ENCODE measurements at places on chromosomes 5 and 9.
A peak's percentile ranks its signal among the peaks of the same experiment; 100 is the strongest.

DNA sequence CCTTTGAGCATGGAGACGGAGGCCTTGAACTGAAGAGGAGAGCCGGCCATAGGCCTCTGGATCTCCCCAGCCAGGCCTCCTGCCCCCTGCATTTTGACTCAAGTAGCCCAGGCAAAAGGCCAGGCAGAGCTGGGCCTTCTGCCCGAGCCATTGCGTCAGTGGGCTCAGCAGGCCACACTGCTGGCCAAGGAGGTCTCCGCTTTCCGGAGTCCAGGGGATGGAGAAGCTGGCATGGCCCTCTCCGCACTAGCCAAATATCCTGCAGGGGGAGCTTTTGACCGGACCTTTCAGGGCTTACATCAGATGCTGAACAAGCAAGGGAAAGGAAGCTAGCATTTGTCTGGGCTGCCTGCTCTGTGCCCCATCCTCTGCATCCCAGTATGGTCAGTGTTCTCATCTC is 386.8 kb downstream of the TRIM36 start:
- no peak for DNase-seq

- no peak for DNase-seq
These were observed 75.6 kb downstream of the HMCN2 start for GRCh38 chr9:130341128-130341527.

DNA sequence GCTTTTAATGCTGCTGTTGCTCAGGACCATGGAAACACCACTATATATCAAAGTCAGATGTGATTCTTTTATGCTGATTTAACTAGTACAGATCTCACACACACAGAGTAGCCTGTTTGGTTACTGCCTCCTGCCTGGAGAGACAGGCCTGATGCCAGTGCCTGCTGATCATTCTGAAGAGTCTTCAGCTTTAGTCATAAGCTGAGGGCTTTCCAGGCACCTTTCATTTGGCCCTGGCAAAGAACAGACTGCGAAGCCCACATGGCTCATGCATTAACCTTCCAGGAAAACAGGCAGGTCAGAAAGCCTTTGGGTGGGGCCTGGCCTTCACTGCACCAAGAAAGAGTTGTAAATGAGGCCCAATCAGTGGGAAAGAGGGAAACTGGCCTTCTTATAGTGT is 144.7 kb downstream of the SAXO1 start:
- peak; percentile 7 for DNase-seq

GRCh38 chr9:112858625-112859147 is 32.0 kb downstream of the SLC46A2 start:
- no peak for DNase-seq

DNA sequence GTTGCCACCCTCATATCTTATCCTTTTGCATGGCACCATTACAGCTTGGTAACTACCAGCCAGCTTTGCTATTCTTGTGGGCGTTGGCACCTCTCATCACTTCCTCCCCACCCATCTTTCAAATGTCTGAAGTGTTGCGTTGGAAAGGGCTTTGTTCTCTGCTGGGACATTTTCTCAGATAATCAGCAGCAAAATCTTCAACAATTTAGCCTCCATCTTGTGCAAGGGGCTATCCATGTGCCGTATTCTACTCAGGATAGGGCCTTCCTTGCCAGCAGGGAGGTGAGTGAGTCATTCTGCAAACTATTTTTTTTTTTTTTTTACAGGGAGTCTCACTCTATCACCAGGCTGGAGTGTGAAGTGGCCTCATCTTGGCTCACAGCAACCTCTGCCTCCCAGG is 62.1 kb upstream of the NUDT12 start:
- no peak for DNase-seq

GRCh38 chr5:88674356-88675167 is 208.4 kb downstream of the MEF2C start:
- DNase-seq, result no peak

- DNase-seq, result no peak
These were observed 597 bp upstream of the IRX4 start for GRCh38 chr5:1883120-1883924.

- no peak for DNase-seq
These were observed 217.9 kb downstream of the EPB41L4A start for GRCh38 chr5:112201141-112201540.

- no peak for DNase-seq
These were observed 21.3 kb downstream of the SEMA6A start for GRCh38 chr5:116553366-116553765.

DNA sequence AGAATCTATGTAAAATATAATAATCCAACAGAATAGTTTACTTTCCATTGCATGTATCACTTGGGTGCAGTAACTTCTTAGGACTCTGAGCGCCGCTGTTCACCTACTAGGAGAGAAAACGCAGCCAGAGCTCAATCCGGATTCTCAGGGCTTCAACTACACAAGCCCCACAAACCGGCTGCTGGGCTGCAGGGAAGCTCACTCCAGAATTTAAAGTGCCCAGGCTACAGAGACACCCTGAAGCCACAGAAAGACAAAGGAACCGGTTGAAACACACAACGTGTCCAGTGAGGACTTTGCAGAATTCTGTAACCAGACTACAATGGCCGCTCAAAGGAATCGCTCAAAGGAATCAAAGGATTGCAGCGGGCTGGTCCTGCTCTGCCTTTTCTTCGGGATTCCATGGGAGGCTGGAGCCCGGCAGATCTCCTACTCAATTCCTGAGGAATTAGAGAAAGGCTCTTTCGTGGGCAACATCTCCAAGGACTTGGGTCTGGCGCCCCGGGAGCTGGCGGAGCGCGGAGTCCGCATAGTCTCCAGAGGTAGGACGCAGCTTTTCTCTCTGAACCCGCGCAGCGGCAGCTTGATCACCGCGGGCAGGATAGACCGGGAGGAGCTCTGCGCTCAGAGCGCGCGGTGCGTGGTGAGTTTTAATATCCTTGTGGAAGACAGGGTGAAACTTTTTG is at the start of gene PCDHGA10:
Gene PCDHGA10 (plus strand): TSS at position 134 of the 686 bp plus-strand sequence. CDS start 189 bp downstream, at position 323.
- peak; percentile 42 for DNase-seq

DNA sequence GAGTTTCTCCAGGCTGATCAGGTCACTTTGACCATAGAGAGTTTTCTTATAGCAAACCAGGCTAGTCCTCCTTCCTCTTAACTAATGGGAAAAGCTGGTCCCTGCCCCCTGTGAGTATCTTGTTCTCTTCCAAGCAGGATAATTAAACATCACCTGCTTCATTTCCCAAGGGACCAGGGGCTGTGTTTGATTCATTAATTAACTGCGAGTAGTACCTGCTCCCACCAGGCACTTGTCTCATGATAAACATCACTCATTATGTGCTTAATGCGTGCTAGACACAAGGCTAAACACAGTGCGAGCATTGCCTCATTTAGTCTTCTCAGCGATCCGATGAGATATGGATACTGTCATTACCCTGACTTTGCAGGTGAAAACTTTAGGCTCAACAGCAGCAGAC is 1.7 kb upstream of the FAM163B start:
- DNase-seq, result no peak

DNA sequence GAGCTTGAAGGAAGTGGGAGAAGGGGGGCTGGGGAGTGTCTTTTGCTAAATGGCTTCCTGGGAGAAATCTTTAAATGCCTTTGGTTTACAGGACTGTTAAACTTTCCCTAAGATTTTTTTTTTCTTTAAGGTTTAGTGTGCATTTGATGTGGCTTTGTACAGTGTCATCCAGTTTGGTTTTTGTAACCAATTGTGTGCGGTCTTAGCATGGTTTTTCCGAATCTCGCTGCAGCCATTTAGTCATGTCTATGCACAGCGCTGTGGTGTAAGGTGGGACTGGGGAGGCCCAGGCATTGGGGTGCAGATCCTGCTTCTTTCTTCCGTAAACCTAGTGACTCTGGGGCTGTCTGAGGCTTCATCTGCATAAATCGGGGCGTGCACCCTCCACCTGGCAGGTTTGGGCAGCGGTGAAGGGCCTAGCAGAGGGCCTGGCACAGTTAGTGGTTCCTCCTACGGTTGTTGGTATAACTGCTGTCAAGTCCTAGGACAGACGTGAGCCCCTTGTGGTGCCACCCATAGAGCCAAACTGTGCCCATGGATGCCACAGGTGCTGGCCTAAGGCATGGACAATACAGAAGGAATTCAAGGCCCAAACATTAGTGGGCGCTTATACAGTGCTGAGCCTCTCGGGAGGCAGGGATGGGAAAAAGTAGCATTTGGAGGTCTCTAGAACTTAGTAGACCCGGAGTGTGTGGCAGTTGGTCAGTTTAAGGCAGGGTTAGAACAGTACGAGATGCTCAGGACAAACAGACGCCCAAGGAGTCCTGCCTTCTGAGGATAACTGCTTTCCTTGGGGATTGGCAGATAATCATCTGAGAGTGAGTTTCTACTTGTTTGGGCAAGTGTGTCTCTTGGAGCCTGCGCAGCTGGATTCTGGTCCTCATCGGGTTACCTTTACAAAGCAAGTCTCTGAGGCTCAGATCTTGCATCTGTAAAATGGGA is 1.5 kb downstream of the PRRC2B start:
- DNase-seq, result no peak

- DNase-seq, result no peak
These were observed 40.4 kb upstream of the ECM2 start for GRCh38 chr9:92576175-92576574.

DNA sequence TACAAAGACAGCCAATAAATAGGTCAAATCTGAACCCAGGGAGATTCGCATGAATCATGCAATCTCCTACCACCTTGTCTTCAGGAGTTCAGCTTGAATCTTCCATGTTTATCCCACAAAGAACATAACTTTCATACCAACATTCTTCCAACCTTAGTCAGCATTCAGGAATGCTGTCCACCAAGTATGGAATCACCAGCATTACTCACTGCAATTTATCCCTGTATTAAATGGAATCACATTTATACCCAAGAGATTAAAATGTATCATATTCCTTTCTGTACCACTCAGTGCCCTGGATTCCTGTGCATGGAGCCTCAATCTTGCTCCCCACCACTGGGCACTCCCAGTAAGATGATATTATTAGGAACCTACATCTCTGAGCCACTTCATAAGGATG is 162.6 kb downstream of the GLIS3 start:
- peak; percentile 66 for DNase-seq

DNA sequence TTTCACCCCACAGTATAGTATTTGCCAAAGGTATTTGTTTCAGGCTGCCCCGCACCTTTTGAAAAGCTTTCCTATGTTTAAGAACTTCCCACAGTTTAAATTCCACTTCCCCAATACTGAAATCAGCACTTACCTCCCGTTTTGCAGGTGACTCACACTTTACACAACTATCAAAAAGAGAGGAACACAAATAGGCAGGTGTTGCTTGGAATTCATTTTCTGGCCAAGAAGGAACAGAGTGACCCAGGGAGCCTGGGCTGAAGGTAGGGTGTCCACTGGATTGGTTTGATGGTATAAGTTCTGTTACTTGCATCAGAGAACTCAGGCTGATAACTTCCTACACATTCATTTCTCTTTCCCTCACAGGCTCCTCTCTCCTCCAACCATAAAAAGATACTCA is 60.1 kb upstream of the SLC30A5 start:
- no peak for DNase-seq

DNA sequence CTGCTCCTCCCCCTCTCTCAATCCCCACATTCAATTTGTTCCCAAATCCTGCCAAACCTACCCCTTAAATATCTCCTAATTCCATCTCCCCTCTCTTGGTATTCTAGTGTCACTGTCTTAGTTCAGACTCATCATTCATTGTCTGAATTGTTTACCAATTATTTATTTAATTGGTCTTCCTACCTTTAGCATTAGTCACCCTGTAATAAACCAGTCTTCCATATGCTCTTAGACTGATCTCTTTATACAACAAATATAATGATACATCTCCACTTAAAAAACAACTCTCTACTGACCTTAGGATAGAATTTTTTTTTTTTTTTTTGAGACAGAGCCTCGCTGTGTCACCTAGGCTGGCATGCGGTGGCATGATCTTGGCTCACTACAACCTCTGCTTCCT is 51.4 kb downstream of the RFK start:
- no peak for DNase-seq

- DNase-seq, result no peak
These were observed 15.8 kb upstream of the CACFD1 start for GRCh38 chr9:133443982-133444381.

DNA sequence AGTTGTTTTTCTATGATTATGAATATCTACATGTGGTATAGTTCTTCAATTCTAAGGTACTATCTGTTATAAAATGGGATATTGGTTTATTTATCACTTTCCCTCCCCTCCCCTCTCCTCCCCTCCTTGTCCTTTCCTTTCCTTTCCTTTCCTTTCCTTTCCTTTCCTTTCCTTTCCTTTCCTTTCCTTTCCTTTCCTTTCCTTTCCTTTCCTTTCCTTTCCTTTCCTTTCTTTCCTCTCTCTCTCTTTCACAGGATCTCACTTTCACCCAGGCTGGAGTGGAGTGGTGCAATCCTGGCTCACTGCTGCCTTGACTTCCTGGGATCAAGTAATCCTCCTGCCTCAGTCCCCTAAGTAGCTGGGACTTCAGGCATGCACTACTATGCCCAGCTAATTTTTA is 466.8 kb downstream of the DMAC1 start:
- DNase-seq, result no peak

- no peak for DNase-seq
These were observed 23.3 kb downstream of the SGCD start for GRCh38 chr5:156350256-156350655.

GRCh38 chr5:172885597-172886340 is 51.7 kb downstream of the ERGIC1 start:
- DNase-seq, result no peak

DNA sequence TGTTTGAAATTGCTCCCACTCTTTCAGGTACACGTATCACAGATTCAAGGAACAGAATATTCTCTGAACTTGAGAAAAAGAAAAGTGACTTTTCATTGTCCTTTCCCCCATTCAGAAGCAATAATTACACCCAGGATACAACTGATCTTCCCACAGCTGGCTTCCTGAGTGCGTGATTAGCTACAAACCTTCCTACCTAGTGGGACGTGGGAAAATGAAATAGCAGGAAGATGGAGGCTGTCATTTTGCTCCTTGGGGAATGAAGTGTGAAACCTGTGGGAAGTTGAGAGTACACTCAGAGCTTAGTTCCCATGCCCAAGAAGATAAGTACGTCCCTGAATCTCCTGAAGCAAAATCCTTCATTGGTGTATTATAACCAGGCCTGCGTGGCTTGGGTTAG is 2.6 kb downstream of the TAS2R1 start:
- no peak for DNase-seq

DNA sequence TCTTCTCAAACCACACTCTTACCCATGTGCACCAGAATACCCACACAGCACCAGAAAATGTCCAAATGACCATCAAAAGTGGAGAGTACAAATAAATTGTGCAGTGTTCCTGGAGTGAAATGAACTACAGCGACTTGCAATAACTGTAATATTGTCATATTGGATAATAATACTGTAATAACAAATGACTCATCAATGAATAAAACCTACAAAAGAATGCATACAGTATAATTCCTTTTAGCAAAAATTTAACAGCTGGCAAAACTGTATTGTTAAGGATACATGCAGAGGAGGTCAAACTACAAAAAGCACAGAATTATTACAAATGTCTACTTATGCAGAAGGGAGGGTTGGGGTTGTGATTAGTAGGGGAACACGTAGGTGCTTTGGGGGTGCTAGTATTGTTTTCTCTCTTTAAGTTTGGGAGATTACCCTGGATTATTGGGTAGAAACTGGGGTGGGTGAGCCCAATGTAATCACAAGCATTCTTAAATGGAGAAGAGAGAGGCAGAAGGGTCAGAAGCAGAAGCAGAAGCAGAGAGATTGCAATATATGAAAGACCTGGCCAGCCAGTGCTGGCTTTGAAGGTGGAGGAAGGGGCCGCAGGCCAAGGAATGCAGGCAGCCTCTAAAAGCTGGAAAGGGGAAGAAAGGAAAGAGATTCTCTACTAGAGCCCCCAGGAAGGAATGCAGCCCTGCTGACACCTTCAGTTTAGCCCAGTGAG is 21.8 kb downstream of the IRF1 start:
- no peak for DNase-seq

GRCh38 chr5:135131801-135132680 is 98.0 kb upstream of the PITX1 start:
- no peak for DNase-seq

All from AG09319 (cell line).